Myometrial cell (primary cell): ENCODE measurements at places on chromosomes 12 and 14. TPM values are rescaled to one million over a fixed set of nuclear protein-coding genes. Genes with fewer than 3 reads are reported as not detected.

Gene EFCAB11
- total RNA-seq, result 2.3 and 14.4 TPM in 2 replicates

Gene STXBP6
- 11.8 and 18.6 TPM in 2 replicates for total RNA-seq

Gene SLC15A4
- 36.3 and 56.9 TPM in 2 replicates for total RNA-seq

Gene NOVA1
- 3.2 and 6.6 TPM in 2 replicates for total RNA-seq

Gene PNP
- total RNA-seq, result 45.9 and 55.4 TPM in 2 replicates

Gene NUP107
- total RNA-seq, result 36.6 and 41.6 TPM in 2 replicates

Gene ATN1
- total RNA-seq, result 12.7 and 13.8 TPM in 2 replicates

Gene COCH
- total RNA-seq, result not detected in 2 replicates

Gene KLRD1
- total RNA-seq, result under 0.01 TPM in 1 of 2 replicates, not detected in the other

Gene RNASE3
- not detected in 2 replicates for total RNA-seq

Gene HHIPL1
- total RNA-seq, result 4.0 and 6.0 TPM in 2 replicates

Gene PRR13
- total RNA-seq, result 109 and 110 TPM in 2 replicates

Gene POLE
- total RNA-seq, result 15.9 and 21.8 TPM in 2 replicates

Gene ABCC9
- 2.1 and 6.1 TPM in 2 replicates for total RNA-seq

Gene KCNH5
- total RNA-seq, result not detected in 2 replicates

Gene HSPB8
- total RNA-seq, result 18.7 and 21.4 TPM in 2 replicates

Gene FGF23
- total RNA-seq, result not detected in 2 replicates

Gene KRT6B
- not detected in 2 replicates for total RNA-seq

Gene DACT1
- 0.29 and 2.1 TPM in 2 replicates for total RNA-seq

Gene OAS1
- 0.18 TPM in 1 of 2 replicates, not detected in the other for total RNA-seq

Gene PIWIL1
- total RNA-seq, result not detected in 2 replicates

Gene IL22
- total RNA-seq, result not detected in 2 replicates

Gene GALNT6
- total RNA-seq, result 37.5 and 39.7 TPM in 2 replicates

Gene P2RX2
- not detected in 2 replicates for total RNA-seq

Gene AKAP3
- total RNA-seq, result 0.18 TPM in 1 of 2 replicates, not detected in the other

Gene TAS2R20
- 0.35 TPM in 1 of 2 replicates, not detected in the other for total RNA-seq

Gene SLC6A13
- total RNA-seq, result not detected in 2 replicates

Gene ZDHHC22
- not detected in 2 replicates for total RNA-seq

Gene FAM222A
- 0.58 and 0.71 TPM in 2 replicates for total RNA-seq

Gene KRT85
- not detected in 2 replicates for total RNA-seq

Gene DDN
- not detected in 2 replicates for total RNA-seq

Gene KRT77
- total RNA-seq, result not detected in 2 replicates

Gene DERA
- total RNA-seq, result 65.4 and 105 TPM in 2 replicates

Gene RERG
- 3.5 and 3.7 TPM in 2 replicates for total RNA-seq

Gene MANSC4
- total RNA-seq, result not detected in 2 replicates

Gene ASCL1
- not detected in 2 replicates for total RNA-seq

Gene GPATCH2L
- 21.9 and 51.4 TPM in 2 replicates for total RNA-seq

Gene CPNE6
- not detected in 2 replicates for total RNA-seq

Gene C12orf42
- not detected in 2 replicates for total RNA-seq

Gene PLEKHA5
- 12.1 and 17.5 TPM in 2 replicates for total RNA-seq

Gene ADCY4
- not detected in 2 replicates for total RNA-seq

Gene PTCSC3
- not detected in 2 replicates for total RNA-seq

Gene C12orf75
- total RNA-seq, result 334 and 368 TPM in 2 replicates

Gene GPR65
- total RNA-seq, result 0.18 TPM in 1 of 2 replicates, not detected in the other

Gene DCN
- 320 and 329 TPM in 2 replicates for total RNA-seq

Gene B4GALNT1
- 1.9 and 8.4 TPM in 2 replicates for total RNA-seq

Gene KLRC2
- not detected in 2 replicates for total RNA-seq

Gene CCDC60
- not detected in 2 replicates for total RNA-seq

Gene KRT75
- total RNA-seq, result not detected in 2 replicates

Gene LRP1-AS
- total RNA-seq, result not detected in 2 replicates

Gene SLC41A2
- total RNA-seq, result 4.0 and 10.3 TPM in 2 replicates

Gene KRT78
- not detected in 2 replicates for total RNA-seq

Gene ERBB3
- total RNA-seq, result 0.35 TPM in 1 of 2 replicates, not detected in the other

Gene CNTN1
- total RNA-seq, result under 0.01 and 0.86 TPM in 2 replicates

Gene SDS
- not detected in 2 replicates for total RNA-seq

Gene ATG101
- 107 and 110 TPM in 2 replicates for total RNA-seq

Gene KLHL33
- under 0.01 and 0.35 TPM in 2 replicates for total RNA-seq

Gene CELA1
- not detected in 2 replicates for total RNA-seq
